ENCODE measurements at places on chromosomes 12 and 14. TPM values are rescaled to one million over a fixed set of nuclear protein-coding genes. Genes with fewer than 3 reads are reported as not detected.

The STAC3 gene
- total RNA-seq: 1.1 TPM

The ANKRD9 gene
- total RNA-seq: 12.7 TPM

The RNASE7 gene
- total RNA-seq: not detected

The CYP46A1 gene
- total RNA-seq: not detected

The INF2 gene
- 39.9 TPM for total RNA-seq

The DLGAP5 gene
- total RNA-seq: 27.4 TPM

The STYK1 gene
- 0.87 TPM for total RNA-seq

The DBX2 gene
- total RNA-seq: not detected

The PPM1H gene
- total RNA-seq: 3.0 TPM

The WDR20 gene
- 9.7 TPM for total RNA-seq

The FAM222A gene
- 7.3 TPM for total RNA-seq

The IL31 gene
- not detected for total RNA-seq

The NPFF gene
- not detected for total RNA-seq

The GRIN2B gene
- total RNA-seq: 0.08 TPM

The KLRB1 gene
- not detected for total RNA-seq

The NGB gene
- not detected for total RNA-seq

The SLC17A8 gene
- not detected for total RNA-seq

The LLPH gene
- 34.3 TPM for total RNA-seq

The PIANP gene
- total RNA-seq: 0.08 TPM

The LRRC10 gene
- not detected for total RNA-seq

The RFLNA gene
- not detected for total RNA-seq

The ALDH6A1 gene
- 7.6 TPM for total RNA-seq

The SRRM4 gene
- total RNA-seq: not detected

The CKAP4 gene
- 62.6 TPM for total RNA-seq

The TSFM gene
- 49.7 TPM for total RNA-seq

The PIK3C2G gene
- 0.19 TPM for total RNA-seq

The CLMN gene
- total RNA-seq: 14.7 TPM

The DNAH10 gene
- not detected for total RNA-seq

The MYO1H gene
- not detected for total RNA-seq

The VRTN gene
- not detected for total RNA-seq

The GLTP gene
- 23.6 TPM for total RNA-seq

The GPRC5D gene
- not detected for total RNA-seq

The ARL6IP4 gene
- total RNA-seq: 361 TPM

The SLC6A12 gene
- 0.85 TPM for total RNA-seq

The ZNF410 gene
- total RNA-seq: 45.3 TPM

The ALX1 gene
- 9.7 TPM for total RNA-seq

The GRIP1 gene
- 4.7 TPM for total RNA-seq

The ENDOU gene
- total RNA-seq: 0.13 TPM

The IL23A gene
- total RNA-seq: 0.23 TPM

The TEX22 gene
- 0.27 TPM for total RNA-seq

The IGF1 gene
- not detected for total RNA-seq

The CDK17 gene
- total RNA-seq: 23.9 TPM

The CLEC4C gene
- not detected for total RNA-seq

The PLA2G1B gene
- total RNA-seq: not detected

The ANKLE2 gene
- total RNA-seq: 48.1 TPM

The PIWIL1 gene
- total RNA-seq: not detected

The LRTM2 gene
- total RNA-seq: not detected

The RD3L gene
- total RNA-seq: not detected

The SLC22A17 gene
- total RNA-seq: 0.64 TPM

The CCDC175 gene
- total RNA-seq: not detected

The KLRC2 gene
- total RNA-seq: not detected

The ADCY4 gene
- total RNA-seq: not detected

The HRK gene
- 0.66 TPM for total RNA-seq

The SLCO1B1 gene
- not detected for total RNA-seq

The AQP6 gene
- 0.26 TPM for total RNA-seq

Data from A375 (cell line).